ENCODE measurements at places on chromosomes 4 and X.

DNA sequence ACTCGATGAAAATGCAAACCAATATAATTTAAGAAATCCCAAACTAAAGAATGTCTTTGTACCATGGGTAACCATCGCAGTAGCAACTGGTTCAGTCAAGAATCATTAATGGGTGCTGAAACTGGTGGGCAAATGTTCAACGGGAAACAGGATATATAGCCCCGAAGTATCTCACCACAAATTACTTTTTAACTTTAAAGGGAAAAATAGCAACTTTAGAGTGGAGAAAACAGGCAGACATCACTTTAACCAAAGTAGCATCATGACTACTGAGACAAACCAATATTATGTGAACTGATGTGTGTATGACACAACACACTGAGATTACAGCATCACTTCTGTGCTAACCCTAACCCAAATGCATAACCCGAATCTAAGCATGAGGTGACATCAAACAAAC, 33.8 kb upstream of the SLAIN2 start:
- no peak for DNase-seq

GRCh38 chr4:120753854-120754253, 168.7 kb downstream of the PRDM5 start:
- no peak for DNase-seq

GRCh38 chr4:29718136-29718535, 1002.0 kb upstream of the PCDH7 start:
- no peak for DNase-seq

GRCh38 chr4:13527192-13527980, 16.9 kb downstream of the NKX3-2 start:
- no peak for DNase-seq

- no peak for DNase-seq
Observed at GRCh38 chr4:25092139-25092538, 61.4 kb upstream of the LGI2 start.

DNA sequence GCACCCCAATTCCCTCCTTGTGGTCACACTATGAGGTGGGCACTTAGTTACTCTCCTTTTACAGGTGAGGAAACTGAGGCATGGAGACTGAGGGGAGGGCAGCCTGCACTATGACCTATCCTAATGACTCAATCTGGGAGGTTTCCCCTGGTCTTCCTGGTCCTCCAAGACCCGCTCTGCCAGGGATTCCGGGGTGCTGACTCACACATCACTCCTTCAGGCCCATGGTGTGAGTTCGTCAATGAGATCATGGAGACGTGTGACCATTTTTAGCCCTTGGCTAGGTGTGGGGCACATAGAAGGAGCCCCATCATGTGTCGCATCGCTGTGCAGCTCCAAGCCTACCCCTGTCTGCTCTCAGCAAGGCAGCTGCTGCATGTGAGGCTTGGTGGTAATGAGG, 32.4 kb upstream of the BCOR start:
- no peak for DNase-seq

GRCh38 chr4:8189551-8190466, 9.3 kb upstream of the SH3TC1 start:
- no peak for DNase-seq

DNA sequence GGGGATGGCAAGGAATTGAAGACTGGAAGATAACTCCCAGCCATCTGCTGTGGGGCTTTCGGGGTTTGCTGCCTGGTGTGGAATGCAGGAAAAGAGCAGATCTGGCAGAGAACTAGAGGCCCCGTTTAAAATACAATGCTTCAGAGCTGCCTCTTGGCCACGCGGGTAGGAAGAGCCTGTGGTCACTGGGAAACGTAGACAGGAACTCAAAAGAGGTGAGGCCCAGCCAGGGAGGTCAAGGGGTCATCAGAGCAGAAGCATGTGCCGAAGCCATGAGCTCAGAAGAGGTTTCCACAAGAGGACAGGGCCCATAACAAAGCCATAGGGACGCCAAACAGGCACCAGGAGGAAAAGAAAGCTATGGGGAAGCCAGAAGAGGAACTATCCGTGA, 14.5 kb upstream of the STS start:
- no peak for DNase-seq

- DNase-seq, result no peak
Observed at GRCh38 chr4:5801696-5802095, 90.7 kb downstream of the EVC start.

DNA sequence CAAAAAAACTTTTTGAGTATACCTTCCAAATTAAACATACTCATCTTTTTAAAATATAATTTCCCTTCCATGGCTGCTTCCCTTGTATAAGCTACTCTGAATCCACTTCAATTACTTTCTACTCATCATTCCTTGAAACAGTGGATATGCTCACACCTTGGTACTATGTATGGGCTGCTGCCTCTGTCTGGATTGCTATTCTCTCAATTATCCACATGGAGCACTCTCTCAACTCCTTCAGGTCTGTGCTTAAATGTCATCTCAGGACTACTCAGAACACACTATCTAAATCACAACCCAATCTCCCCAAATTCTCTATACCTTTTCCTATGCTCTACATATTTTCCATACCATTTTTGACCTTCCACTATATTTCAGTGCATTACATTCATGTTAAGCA, 898.9 kb upstream of the EPHA5 start:
- DNase-seq, result no peak

DNA sequence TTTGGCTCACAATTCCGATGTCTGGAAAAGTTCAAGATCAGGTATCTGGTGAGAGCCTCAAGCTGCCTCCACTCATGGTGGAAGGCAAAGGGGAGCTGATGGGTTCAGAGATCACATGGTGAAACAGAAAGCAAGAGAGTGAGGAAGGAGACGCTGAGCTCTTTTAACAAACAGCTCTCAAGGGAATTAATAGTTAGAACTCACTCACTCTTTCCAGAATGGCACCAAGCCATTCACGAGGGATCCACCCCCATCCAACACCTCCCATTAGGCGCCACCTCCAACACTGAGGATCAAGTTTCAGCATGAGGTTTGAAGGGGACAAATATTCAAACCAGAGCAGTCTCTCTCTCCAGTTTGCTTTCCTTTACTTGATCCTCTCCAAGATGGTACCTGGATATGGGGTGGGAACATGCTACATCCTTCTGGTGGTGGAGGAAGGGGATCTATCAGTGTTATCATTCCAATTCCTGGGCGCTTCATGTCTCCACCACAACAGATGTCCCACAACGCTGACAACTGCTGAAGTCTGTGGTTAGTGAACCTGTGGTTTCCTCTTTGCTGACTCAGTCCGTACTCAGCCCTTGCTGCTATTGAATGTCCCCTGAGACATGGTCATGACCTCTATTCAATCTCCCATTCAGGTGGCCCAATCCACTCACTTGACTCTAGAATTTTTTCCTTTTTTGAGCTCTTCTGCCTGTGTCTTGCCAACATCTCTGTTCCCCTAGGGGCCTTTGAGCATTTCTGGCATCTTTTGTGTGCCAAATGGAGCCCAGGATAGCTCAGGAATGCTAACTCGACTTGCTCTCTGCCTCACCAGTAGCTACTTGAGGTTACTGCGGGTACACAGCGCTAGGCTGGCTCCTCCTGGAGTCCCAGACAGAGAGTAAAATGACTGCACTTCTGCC, 395.2 kb downstream of the MID1IP1 start:
- peak; percentile 76 for DNase-seq

- DNase-seq, result no peak
Observed at GRCh38 chr4:44652002-44652401, 577 bp upstream of the YIPF7 start.

- DNase-seq, result no peak
Observed at GRCh38 chr4:10810411-10810810, 125.8 kb upstream of the CLNK start.

- DNase-seq, result no peak
Observed at GRCh38 chrX:18422325-18422724, 3.1 kb upstream of the CDKL5 start.

DNA sequence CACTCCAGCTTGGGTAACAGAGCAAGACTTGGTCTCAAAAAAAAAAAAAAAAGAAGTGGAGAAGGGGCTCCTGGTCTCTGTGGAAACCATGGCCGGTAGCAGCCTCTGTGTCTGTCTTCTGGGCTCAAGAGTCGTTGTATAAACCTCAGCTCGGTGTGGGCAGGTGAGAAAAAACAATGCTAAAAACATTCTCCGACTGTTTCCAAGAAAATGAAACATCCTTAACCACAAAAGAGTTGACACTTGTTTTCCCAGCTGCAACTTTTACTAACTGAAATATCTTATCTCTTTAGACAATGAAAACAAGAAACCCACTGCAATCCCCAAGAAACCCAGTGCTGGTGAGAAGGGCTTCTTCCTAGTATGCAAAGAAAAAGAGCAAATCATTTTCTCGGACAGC, 26.2 kb downstream of the CD99 start:
- peak; percentile 40 for DNase-seq

DNA sequence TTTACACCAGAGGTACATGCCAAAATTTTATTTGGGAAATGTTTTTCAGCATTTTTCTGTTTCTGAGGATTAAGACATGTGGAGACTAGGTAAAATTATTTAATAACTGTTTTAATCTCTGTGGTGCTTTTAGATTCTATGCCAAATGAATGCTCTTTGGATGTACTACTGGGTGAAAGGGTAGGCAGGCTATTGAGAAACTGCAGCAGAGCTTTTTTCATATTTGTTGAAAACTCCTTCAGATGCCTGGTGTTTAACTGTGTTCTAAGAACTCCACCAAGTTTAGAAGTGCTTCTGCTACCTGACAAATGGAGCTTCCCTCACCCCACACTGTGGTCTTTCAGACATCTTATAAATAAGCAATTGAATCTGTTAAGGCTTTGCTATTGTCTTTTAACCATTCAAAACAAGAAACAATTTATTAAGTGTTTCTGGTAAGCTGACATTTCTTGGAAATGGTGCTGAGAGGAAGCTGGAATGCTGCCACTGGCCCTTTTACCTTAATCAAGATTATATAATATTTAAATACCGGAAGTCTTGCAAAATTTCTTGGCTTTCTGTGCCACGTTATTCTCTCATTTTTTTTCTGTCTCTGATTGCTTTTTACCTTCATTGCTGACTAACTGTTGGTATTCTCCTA, 51.2 kb upstream of the CYSLTR1 start:
- no peak for DNase-seq

DNA sequence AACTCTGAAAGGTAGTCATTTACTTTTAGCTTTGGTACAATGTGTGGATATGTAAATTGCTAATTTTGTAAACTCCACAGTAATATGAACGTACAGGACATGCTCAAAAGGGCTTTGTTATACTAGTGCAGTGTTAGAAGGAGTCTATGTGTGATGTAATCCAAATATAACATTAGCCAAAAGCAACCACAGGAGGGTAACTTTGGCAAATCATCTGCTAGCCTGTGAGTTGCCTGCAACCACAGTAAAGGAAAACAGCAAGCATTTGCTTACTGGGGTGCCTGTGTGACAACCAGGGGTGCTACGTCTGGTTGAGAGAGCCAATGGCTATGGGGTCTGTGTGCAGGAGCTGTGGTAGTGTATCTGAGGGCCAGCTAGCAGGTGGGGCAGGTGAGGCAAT, 245.8 kb downstream of the ADAMTS3 start:
- DNase-seq, result no peak

DNA sequence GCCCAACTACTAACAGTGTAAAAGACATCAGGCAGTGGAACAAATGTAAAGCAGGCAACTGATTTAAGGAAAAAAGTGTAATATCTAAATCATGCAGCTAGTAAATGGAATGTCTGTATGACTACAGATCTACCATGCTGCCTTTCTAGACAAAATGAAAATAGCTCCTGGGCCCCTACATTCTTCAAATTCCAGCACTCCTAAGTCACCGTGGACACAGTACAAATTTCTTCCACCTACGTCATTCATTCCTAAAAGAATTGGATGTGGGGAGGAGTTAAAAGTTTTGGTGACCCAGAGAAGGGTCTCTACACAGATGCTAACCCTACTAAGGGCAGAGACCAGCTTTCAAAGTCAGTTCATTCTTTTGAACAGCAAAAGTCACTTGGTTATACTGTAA, 137.2 kb upstream of the ARHGEF9 start:
- DNase-seq, result no peak

DNA sequence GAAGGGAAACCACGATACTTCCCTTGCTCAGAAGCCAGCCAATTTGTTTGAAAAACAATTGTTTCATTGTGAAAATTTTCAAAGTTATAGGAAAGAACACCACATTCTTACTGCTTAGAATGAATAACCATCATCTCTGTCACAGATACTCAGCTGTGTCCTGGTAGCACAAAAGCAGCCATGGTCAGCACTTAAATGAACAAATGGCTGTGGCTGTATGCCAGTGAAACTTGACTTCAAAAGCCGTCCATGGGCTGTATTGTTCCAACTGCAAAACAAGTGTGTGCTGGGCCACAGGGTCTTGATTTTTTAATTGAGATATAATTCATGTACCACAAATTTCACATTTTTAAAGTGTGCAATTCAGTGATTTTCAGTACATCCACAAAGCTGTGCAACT, 19.6 kb downstream of the NSDHL start:
- no peak for DNase-seq

DNA sequence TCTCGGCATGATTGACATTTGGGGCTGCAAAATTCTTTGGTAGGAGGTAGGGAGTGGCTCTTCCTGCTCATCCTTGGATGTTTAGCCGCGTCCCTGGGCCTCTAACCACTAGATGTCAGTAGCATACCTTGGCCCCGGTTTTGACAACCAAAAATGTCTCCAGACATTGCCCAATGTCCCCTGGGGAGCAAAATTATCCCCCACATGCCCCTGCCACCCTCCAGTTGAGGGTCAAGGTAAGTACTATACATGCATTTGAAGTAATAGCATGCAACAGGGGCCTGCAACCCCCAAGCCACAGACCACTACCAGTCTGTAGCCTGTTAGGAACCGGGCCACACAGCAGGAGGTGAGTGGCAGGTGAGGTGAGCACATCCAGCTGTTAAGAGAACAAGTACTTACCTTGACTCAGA, 17.6 kb upstream of the KIAA1210 start:
- DNase-seq, result peak; percentile 3

- no peak for DNase-seq
Observed at GRCh38 chrX:41127477-41128192, 42.4 kb downstream of the USP9X start.

DNA sequence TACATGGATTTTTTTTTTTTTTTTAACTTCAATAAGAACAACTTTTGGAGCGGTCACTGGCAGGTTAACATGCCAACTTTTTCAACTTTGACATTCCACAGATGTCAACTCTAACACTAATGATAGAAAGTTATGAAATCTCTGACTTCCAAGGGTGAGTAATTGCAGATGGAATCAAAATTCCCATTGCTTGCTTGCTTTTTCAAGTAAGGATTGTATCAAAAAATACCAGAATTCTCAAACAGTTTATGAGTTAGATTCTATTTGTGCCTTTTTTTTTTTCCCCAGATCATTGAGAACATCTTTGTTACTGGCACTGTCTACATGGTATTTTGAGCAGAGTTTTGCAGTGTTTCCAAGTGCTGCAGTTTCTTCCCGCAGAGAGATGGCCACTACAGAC, 50.3 kb upstream of the OTUD4 start:
- no peak for DNase-seq

GRCh38 chr4:85955620-85956292, 404.1 kb downstream of the MAPK10 start:
- no peak for DNase-seq

GRCh38 chr4:4859799-4860599, 534 bp downstream of the MSX1 start:
- no peak for DNase-seq

DNA sequence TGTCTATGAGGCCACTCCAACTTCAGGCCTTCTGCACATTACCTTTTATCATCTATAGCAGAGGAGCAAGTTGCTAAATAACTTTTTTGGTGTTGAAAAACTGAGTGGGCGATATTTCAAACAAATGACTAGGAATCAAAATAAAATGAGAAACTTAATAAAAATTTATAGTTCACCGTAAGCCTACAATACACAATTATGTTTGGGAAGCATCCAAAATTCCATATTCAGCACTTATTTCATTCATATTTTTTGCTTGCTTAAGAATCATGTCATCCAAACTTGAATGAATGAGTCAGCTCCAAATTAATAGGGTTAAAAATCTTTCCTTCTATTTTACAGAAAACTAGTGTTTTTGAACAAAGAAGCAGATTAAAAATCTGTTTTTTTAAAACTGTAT, 119.1 kb downstream of the SH3RF1 start:
- no peak for DNase-seq

Data from activated CD4-positive, alpha-beta T cell treated with anti-CD3 and anti-CD28 coated beads, Interleukin-2, Interleukin-4, amounts not matched to agents 100 ng/mL and 50 ng/mL, durations not matched to agents 16 hours and 8 hours (primary cell).